ENCODE measurements at places on chromosomes 6 and 20.

- DNase-seq = no peak
Observed at GRCh38 chr20:23233341-23233740, 117.2 kb upstream of the NXT1 start.

DNA sequence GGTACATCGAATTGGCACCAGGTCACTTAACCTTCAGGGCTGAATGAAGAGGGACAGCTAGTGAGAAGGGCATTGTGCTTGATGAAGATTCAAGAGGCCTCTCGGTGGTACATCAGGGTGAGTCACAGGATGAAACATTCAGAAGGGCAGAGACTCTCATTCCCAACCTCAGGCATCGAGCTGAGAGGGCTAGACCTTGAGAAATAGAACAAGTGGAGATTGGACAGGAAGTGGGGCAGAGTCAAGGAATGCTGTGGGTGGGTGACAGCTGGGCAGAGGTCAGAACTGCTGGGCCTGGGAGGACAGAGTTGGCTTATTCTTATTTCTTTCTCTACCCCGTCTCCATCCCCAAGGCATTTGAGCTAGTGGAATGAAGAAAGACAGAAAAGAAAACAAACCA, 126.0 kb downstream of the SCML4 start:
- no peak for DNase-seq

DNA sequence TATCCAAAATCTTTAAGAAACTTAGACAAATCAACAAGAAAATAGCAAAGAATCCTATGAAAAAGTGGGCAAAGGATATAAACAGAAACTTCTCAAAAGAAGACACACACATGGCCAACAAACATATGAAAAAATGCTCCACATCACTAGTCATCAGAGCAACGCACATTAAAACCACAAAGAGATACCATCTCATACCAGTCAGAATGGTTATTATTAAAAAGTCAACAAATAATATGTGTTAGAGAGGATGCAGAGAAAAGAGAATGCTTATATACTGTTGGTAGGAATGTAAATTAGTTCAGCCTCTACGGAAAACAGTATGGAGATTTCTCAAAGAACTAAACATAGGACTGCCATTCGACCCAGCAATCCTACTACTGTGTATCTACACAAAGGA, 212.0 kb upstream of the DTNBP1 start:
- no peak for DNase-seq

DNA sequence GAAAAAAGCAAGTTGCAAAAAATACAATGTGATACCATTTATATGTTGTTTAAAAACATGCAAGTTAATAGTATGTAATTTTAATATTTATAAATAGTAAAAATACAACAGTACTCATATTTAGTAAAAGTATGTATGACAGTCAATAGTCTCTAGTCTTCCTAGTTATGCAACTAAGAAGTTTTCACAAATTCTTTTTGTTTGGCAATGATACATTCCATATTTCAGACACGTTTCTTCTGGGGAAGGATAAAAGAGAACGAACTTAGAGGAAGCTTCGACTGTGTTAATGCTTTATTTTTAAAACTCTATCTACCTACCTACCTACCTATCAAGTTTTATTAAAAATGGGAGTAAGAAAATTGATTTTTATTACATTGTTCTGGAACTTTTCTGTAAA, 77.7 kb downstream of the UBE3D start:
- DNase-seq = no peak

GRCh38 chr6:166565084-166565967, 21.2 kb downstream of the RAMACL start:
- no peak for DNase-seq

- no peak for DNase-seq
Observed at GRCh38 chr20:57390604-57391438, at the start of gene RBM38. Gene RBM38, plus strand, starts transcription at chr20:57391396. Its CDS starts 186 bp downstream, at chr20:57391582.

DNA sequence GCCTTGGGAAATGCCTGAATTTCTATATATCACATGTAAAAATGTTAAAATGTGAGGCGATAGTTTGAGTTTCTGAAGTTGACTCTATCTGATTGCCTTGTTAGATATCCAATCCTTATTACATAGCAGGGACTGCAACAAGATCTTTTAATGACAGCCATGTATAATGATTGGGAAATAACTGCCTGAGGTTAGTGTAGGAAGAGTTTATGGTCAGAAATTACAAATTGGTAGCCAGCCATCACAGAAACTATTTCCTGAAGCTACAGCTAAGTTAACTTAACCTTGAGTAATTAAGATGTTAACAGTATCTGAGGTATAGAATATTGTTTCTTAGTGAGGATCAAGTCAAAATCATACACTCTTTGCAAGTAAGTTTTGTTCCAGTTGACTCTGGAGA, 41.0 kb downstream of the AKIRIN2 start:
- no peak for DNase-seq

DNA sequence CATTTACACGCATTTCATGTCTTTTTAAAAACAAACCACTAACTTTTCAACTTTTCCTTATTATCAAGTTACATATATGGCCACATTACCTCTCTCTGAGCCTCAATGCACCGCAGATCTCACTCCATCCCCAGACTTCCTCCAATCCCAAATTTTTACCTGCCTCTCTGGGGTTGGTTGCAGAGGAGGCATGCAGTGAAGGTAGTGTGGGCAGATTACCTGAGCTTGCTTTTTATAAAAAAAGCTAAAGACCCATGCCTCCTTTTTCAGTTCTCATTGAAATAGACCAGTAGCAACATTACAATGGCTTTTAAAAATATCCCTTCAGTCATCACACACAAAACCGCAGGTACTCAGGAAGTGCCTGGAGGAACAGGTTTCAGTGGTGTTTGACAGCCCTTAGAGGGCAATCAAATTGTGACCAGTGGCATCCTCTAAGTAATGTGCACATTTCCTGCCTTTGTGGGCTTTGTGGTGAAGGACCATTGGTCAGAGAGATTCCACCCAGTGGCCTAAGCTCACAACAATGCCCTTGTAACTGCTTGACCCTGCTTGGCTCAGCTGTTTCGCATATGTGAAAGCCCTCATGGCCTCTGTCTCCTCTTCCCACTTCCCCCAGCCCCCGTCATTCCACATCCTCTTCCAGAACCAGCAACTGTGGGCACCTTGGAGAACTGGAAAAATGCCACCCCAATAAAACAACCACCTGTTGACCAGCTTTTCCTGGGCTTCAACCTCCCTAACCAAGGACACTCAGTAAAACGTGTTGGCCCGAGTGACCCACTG, 30.2 kb upstream of the IL17A start:
- peak; percentile 56 for DNase-seq

DNA sequence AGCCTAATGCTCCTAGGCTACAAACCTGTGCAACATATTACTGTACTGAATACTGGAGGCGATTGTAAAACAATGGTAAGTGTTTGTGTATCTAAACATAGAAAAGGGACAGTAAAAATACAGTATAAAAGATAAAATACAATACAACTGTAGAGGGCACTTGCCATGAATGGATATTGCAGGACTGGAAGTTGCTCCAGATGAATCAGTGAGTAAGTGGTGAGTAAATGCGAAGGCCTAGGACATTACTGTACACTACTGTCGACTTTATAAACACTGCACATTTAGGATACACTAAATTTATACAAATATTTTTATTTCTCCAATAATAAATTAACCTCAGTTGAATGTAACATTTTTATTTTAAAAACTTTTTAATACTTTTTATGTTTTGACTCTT, 485.0 kb downstream of the MMUT start:
- DNase-seq = no peak

GRCh38 chr6:168541307-168541706, 100.3 kb downstream of the SMOC2 start:
- no peak for DNase-seq

DNA sequence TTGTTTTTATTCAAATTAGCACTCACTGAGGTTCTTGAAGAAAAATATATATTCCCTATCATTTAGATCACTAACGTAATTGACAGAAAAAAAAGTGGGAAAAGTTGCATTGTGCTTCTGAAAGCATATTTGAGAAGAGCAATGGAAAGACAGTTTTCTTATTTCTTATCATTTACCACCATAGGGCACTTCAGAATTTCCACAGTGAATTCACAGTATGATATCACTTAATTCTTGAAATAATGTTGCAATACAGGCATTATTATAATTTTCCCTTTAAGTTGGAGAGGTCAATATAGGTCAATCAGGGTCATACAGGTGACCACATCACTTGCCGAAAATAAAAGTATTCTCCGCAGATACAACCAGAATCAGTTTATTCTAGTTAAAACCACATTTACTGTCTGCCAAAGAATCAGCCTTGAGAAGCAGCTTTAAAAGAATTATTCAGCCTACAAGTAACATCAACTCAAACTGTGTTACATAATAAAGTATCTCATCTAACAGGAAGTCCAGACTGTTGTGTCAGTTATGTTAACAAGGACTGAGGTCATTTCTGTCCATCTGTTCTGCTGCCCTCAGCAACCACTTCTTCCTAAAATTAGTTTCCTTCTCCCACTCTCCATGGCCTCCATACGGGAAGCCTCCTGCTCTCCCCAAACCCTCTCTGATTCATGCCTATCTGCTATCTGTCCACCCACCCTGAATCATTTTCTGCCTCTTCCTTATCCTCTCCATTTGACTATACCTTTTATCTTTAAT, 121.2 kb downstream of the SIM1 start:
- no peak for DNase-seq

DNA sequence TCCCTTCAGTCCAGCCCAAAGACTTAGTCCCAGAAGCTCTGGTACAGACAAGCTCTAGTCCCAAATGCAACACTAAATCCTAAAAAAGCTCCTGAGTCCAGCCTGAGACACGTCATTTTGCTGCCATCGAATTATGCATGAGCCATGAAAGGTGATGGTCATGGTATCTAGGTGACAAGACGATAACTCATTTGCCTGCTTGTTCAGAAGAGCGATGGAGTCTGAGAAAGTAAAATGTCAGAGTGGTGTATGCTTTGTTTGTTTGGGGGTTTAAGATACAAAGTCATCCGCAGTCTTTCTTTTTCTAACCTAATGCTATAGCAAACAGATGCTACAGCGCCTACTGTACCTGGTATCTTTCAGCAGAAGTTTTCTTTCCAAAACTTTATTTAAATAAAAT, 54.7 kb downstream of the SLC23A2 start:
- no peak for DNase-seq

GRCh38 chr6:153842491-153842890, 196.5 kb upstream of the OPRM1 start:
- no peak for DNase-seq

GRCh38 chr6:64411226-64411625, 775.6 kb downstream of the PHF3 start:
- DNase-seq = no peak

- DNase-seq = no peak
Observed at GRCh38 chr6:110390404-110390803, 25.0 kb downstream of the DDO start.

GRCh38 chr6:111057074-111057752, 30.1 kb upstream of the SLC16A10 start:
- DNase-seq = peak; percentile 36

DNA sequence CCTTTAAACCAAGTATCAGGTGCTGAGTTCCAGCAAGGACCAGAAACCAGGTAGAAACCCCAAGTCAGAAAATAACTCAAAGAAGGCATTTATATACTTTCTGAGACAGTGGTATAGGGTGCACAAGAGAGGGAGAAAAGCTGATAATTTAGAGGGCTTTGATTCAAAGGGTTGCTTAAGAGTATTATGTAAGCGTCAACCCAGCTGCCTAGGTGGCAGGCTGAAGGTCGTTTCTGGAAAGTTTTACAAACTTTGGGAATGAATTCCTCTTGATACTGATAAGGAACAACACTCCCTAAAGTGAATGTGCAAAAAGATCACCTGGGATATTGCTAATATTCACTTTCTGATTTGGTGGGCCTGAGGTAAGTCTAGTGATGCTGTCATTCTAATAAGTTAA, 800.7 kb downstream of the MAFB start:
- DNase-seq = no peak

DNA sequence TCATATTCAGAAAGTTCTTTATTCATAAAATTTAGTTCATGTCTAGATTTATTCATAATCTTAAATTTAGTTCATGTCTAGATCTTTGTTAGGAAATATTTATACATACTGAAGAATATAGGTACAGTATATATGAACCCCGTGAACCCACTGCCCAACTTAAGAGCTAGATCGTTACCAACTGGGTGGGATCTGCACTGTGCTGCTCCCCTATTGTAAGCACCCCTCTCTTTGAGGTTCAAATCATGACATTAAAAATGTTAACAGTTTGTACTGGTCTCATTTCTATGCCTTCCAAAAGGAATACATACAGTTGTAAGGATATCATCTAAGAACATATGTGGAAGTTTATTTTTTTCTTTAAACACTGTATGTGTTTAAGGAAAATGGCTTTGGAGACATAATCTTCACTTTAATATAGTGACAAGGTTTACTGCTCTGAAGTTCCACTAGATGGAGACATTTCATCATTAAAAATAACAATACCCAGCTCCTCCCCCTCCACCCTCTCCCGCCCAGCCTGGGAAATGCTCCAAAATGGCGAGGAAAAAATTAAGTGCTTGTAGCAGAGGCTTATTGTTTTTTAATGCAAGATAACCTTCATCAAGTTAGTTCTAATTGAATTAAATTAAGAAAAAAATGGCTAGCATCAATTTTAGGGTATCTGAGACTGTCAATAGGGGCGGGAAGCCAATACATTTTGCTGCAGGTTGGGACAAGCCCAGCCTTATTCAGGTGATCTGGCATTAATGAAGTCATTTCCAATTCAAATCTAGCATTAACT, 104.1 kb upstream of the TRAF3IP2 start:
- DNase-seq = peak; percentile 55

GRCh38 chr20:57939499-57939898, 229.7 kb upstream of the PMEPA1 start:
- DNase-seq = no peak

DNA sequence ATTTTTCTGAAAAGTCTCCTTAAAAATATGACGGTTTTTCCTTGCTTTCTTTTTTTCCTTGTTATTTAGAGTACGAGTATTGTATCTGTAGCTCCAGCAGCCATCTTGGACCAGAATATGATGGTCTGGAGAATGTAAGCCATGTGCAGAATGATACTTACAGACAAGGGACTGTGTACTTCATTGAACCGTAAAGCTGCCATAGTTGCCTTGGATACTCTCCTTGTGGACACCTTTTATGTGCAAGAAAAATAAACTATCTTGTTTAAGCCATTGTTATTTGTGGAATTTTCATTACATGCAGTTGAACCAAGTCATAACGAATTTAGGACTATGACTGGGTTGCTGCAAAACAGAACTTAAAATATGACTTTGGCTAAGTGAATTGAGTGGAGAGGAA, 485.8 kb upstream of the CITED2 start:
- DNase-seq = no peak

DNA sequence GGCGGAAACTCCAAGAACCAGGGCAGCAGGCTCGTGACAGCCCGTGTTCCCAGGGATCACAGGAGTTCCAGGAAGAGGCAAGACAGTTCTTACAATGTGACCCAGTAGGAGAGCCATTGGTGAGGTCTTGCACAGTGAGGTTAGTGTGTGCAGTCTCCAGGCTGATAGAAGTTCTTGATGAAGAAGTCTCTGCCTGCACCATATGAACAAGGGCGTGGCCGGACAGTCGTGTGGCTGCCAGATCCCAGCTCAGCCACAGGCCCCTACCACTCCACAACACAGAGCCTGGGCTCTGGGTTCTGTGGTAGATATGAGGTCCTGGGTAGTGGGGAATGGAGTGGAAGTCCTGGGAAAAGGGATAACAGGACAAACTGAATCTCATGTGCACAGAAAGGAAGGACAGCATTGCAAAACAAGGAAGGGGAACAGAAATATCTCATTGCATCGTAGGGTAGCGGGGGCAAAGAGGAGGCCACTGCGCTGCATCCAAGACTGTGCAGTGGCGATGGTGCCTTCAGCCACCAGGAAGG, 65.2 kb downstream of the STX11 start:
- no peak for DNase-seq
